ENCODE measurements at places on chromosomes 7 and 10.

DNA sequence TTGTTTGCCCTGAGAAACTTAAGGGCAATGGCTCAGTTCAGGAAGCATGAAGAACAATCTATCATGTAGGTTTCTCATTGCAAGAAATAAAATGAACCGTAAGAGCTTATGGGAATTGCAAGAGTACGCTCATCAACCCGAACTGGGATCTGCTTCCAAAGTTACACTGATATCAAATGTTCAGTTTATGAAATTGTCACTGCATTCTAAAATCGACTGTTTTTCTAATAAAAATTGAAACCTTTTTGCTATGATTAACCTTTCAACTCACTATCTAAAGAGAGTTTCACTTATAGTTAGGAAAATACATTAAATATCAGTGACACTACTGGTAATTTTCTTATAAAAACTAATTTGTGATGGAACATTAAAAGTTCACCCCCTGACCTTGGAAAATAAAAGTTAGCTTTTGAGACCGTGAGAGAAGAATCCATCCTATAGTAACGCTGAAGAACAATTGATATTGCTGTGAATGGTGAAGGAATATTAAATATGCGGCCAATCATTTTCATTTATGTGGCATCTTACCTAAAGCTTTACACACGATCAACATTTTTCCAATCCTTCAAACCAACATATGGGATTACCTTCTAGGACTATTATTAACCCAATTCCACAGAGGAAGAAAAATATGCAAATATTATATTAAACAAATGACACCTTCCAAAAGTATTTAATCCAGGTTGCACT lies 2.2 kb downstream of the MEOX2 start:
- no peak for DNase-seq

GRCh38 chr10:79292026-79292766 lies 55.1 kb upstream of the PPIF start:
- DNase-seq, result no peak

- DNase-seq, result no peak
Observed at GRCh38 chr10:22617516-22617915, 96.9 kb downstream of the PIP4K2A start.

GRCh38 chr7:40983111-40983510 lies 719.8 kb downstream of the INHBA start:
- no peak for DNase-seq

GRCh38 chr7:1662101-1662500 lies 8.0 kb upstream of the ELFN1 start:
- no peak for DNase-seq

DNA sequence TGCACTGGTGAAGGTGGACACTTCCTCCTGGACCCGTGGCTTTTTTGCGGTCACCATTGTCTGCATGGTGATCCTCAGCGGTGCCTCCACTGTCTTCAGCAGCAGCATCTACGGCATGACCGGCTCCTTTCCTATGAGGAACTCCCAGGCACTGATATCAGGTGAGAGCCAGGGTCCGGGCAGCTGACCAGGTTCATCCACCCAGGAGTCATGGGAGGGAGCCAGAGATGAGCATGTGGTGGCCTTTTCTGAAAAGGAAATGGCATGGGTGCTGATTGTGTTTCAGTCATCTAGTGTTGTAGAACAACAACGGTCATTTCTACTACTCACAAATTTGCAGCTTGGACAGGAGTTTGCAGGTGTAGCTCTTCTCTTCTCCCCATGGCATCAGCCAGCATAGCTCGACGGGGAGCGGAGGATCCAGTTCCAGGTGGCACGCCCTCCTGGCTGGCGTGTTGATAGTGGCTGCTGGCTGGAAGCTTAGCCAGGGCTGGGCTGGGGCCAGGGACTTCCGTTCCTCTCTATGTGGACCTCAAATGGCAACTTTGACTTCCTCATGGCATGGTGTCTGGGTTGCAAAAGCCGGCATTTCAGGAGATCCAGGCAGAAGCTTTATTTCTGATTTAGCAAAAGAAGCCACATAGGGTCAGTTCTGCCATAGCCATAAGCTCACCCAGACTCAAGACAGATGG lies 32.7 kb downstream of the SLC29A3 start:
- no peak for DNase-seq

DNA sequence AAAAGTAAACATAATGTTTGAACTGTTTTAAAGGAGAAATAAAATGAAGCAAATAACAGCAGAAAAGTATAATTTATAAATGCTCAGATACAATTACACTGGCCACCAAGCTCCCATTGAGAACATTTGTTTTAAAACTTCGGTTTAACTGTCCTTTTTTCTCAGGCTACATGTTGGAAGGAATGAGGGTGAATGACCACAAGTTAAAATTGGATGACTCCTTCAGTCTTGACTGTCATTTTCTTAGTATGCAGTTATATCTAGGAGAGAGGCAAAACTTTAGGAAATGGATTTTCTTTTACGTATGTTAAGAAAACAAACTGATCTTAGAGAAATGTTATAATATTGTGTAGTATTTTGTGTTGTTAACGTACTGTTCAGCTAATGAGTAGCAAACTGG lies 5.0 kb downstream of the TRIM24 start:
- DNase-seq, result no peak

- DNase-seq, result no peak
Observed at GRCh38 chr10:29980084-29980483, 79.3 kb downstream of the JCAD start.

DNA sequence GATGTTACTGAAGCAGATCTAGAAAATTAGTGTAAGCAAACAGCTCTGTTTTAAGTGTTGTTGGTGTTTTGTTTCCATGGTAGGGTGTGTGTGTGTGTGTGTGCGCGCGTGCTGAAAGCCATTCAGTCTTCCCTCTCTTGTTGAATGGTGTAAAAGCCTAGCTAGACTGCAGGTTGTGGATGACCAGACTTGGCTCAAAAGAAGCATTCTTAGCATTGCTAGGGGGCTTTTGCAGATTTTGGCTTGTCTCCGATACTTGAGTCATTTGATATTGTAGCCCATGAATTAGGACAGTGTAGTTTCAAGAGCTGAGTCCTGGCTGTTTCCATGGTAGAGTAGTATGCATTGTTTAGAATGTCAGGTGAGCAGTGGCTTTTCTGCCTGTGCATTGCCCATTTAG lies 99.1 kb downstream of the SND1 start:
- DNase-seq, result no peak

DNA sequence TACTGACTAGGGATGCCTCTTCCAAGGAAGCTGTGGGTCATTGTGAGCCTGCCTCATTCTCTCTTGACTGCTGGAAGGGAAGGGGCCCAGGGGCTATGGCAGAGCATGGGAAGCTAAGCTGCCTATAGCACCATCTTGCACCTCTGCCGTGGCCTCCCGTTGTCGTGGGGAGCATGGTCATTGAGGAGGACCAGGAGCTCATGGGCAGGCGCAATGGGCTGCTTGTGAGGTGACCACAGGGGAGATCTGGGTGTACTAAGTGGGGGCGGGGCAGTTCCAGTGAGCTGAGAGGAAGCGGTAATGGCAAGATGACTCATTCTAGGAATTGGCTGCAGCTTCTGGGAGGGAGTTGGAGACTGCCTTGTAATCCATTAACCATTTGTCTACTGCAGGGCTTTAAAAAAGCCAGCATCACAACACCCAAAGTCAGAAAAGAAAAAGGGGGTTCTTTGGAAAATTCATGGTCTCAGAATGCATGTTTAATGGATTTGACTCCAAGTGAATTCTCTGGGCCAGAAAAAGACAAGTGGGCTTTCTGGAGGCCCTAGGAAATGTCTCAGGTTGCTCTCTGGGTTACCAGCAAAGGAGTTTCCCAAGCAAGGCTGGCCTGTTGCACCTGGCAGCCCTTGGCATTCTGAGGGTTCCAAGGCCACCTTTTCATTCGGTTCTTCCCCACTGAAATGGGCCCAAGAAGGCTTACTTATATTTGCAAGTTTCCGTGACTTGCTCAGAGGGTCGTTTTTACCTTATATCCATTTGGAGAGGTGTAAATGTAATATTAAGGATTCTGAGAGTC lies 3.6 kb downstream of the DUSP5 start:
- peak; percentile 77 for DNase-seq

DNA sequence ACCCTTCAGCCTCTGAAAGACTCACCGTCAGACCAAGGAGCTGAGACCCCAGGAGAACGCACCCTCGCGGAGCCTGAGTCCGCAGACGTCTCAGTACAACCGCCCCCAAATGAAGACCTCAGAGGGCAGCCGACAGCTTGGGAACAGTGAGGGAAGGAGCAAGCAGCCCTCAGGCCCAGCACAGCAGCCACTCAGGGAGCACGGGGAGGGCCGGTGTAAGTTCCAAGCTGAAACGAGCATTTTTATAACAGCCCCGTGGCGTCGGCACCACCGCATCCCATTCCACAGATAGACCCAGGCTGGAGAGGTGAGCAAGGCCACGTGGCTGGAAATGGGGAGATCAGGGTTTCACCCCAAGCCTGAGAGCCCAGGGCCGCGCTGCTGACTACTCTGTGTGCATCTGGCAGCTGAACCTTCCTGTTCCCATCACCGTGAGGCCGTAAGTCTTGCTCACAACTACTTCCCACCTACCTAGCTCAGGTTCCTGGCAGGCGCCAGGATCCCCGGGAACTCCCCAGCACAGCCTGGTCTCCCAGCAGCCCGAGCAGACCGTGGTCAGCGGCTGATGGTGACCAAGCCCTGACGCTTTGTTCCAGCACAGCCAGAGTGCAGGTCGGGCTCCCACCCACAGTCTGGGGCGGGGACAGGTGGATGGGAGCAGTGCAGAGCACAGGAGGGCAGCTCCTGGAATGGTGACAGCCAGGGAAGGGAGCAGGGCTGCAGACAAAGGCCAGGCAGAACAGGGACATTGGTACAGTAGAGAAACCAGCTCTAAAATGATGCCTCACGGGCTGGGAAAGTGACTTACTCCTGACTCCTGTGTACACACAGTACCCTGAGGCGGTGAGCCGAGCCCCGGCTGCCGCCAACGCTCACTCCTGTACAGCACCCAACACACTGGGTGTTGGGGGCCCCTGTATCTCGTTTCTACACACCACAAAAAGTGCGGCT lies 6.1 kb upstream of the NOM1 start:
- no peak for DNase-seq

DNA sequence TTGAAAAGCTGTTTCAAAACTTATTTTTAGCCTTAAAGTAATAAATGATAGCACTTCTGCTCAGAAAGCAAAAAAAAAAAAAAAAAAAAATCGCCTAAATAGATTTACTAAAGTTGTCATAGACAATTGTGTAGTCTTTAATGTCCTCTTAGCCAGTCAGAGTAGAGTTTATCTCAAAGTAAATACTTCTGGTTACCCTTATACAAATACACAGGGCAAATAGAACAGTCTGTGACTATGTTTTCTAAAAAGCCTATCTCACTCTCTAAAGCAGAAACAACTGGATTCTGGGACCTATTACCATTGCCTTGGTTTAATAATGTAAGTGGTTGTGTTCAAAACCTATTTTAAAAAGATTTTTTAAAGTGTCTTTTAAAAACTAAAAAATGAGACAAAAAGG lies 156.2 kb upstream of the THSD7A start:
- DNase-seq, result no peak

- no peak for DNase-seq
Observed at GRCh38 chr7:13911909-13912308, 77.6 kb downstream of the ETV1 start.

- DNase-seq, result no peak
Observed at GRCh38 chr10:9858816-9859215, 1158.9 kb upstream of the CELF2 start.

- no peak for DNase-seq
Observed at GRCh38 chr7:128031901-128032604, 816 bp upstream of the LRRC4 start.

- DNase-seq, result no peak
Observed at GRCh38 chr10:58488921-58489320, 23.8 kb upstream of the BICC1 start.

DNA sequence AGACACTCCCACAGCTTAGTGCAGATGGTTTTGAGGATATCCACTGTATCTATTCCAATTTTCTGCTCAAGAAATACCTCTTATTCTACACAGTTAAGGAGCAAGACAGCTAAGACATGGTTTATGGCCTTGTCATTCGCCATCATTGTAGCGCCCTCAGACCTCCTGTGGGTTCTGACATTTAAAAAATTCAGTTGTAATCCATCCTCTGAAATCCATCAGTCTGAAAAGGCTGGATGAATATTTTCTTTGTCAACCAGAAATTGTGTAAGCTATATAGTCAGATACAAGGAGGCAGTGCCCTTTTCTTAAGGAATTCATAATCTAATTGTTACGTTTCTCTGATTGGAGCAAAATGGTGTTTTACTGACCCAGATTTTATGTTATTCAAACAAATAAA lies 353.6 kb downstream of the GALNT17 start:
- no peak for DNase-seq

GRCh38 chr7:157360483-157361025 lies 23.8 kb downstream of the DNAJB6 start:
- no peak for DNase-seq

DNA sequence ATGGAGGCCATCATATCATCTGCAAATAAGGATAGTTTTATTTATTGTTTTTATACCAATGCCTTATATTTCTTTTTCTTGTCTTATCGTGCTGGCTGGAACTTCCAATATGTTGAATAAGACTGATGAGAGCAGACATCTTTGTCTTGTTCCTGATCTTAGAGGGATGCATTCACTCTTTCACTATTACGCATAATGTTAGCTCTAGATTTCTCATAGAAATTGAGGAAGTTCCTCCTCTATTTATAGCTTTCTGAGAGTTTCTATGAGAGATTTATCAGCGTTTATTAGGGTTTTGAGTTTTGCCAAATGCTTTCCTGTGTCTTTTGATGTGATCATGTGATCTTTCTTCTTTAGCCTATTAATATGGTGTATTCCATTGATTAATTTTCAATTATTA lies 49.3 kb downstream of the COL28A1 start:
- no peak for DNase-seq

- DNase-seq, result no peak
Observed at GRCh38 chr10:45440511-45441062, 66.6 kb downstream of the ALOX5 start.

DNA sequence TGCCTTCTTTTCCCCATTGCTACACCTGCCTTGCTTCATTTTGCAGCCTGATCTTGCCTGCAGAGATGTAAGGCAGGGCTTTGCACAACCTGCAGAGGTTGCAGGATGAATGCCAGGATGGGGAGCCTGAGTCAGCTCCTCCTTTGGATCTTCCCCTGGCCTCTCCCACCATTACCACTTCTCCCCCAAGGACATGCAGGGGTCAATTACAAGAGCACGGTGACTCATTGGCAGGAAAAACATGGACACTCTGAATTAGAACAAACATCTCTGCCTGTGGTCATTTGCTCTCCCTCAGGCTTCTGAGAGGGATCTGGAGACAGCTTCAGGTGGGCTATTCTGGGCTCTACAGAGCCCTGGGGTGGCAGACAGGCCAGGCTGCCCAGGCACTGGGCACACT lies 89.2 kb downstream of the HERPUD2 start:
- no peak for DNase-seq

DNA sequence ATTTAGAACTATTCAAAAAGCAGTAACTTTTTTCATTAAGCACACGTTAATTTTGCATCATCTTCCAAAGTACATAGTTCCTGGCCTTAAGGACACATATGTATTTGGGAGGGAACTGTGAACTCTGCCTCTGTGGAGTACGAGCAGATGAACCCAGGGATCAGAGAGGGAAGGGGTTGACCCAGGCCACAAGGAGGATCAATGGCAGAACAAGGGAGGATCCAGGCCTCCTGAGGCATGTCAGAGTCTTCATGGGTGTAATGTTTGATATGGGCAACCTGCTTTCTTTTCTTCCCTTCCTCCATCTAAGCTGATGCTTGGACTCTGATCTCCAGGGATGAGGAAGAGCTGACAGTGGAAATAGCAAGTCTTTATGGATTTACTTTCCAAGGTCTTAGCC lies 164.0 kb downstream of the SH2D4B start:
- no peak for DNase-seq

- DNase-seq, result no peak
Observed at GRCh38 chr7:28192786-28193585, 12.4 kb upstream of the JAZF1 start.

Data from MM.1S (cell line).